NK-92 treated with Interleukin-12 subunit alpha and Interleukin-12 subunit beta, amount 100 ng/mL, for 24 hours (cell line): ENCODE measurements at places on chromosomes 5 and 9.

DNA sequence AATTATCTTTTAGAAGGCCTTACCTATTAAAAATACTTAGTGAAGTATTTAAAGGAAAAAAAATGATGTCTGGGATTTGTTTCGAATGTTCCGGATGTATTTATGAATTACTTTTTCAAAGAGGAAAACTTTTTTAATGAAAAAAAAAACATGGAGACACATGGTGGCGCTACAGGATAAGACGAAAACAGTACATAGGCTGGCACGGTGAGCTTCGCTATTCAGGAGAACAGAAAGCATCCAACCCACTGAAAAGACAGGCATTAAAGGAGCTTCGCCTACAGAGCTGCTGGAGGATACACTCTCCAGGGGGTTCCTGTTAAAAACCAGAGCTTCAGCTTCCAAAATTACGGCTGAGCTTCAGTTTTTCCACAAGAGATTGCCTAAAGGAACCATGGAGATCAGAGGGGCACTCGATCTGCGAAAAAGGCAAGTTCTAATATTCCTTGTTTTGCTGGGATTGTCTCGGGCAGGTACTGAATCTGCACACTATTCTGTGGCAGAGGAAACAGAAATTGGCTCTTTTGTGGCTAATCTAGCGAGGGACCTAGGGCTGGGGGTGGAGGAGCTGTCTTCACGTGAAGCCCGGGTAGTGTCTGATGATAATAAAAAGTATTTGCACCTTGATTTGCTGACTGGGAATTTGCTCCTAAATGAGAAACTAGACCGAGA lies at the start of gene PCDHB14:
TSS of gene PCDHB14 (plus strand) at position 232 of the 672 bp plus-strand sequence. CDS start at position 395, 163 bp downstream.
- no peak for DNase-seq

DNA sequence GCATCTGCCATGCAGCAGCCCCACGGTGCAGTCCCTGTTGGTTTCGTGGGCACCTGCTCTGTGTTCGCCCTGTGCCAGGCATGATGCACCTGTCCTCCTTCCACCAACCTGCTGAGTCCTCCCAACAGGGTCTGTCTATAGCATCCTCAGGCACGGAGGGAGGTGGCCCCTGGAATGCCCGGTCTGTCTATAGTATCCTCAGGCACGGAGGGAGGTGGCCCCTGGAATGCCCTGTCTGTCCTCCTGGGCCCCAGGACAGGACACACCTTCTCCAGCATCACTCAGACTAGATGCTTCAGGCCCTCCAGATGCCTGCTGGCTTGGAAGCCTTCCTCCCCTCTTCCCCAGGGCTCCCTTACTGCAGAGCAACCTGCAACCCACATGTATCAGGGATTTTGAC lies 9.9 kb upstream of the PHYHD1 start:
- no peak for DNase-seq

GRCh38 chr9:112496074-112496722 lies 9.6 kb downstream of the KIAA1958 start:
- no peak for DNase-seq

- no peak for DNase-seq
These were observed 8.3 kb downstream of the NFIL3 start for GRCh38 chr9:91415290-91415689.

DNA sequence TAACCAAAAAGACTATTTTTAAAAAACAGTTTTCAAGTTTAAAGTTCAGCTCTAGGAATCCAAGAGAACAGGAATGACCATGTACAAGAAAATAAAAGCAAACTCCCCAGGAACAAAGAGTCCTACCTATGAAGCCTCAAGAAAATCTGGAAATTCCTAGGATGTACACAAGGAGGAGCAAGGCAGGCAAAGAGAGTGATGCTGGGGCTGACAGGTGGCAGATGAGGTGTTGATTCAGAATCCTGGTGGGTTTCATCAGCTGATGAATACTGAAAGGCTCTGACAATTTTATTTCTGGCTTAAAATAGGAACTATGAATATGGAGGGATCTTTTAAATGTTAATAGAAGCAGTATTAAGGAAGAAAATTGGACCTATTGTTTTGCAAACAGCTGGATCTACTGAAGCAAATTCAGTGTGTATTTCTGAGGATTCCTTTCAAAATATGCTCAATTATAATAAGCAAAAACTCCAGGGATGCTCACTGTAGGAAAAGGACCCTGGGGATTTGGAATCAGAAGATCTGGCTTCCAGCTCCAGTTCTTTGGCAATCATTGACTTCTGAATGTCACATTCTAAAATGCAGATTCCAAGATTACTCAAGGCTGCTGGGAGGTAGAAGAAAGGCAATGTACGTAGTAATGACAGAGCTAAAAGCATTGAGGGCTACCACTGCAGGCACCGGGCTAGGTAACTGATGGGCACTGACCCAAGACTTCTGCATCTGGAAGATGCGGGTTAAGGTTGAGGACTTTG lies 28.0 kb upstream of the SH3RF2 start:
- DNase-seq, result no peak

DNA sequence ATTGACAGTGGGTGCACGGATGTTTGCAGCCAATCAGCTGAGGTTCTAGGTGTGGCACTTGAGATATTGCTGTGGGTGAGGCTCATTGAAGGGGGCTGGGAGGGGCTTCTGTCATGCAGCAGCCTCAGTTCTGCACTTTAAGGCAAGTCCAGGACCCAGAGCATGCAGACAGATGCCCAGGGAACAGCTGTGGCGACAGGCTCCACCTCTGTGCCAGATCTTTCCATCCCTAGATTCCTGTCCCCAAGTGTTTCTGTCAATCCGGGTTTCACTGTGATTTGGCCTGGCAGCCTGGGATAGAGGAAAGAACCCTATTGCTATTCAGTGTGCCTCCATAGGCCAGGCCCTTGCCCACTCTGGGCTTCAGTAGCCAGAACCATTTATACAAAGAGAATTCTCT lies 20.8 kb upstream of the CERCAM start:
- DNase-seq, result no peak

DNA sequence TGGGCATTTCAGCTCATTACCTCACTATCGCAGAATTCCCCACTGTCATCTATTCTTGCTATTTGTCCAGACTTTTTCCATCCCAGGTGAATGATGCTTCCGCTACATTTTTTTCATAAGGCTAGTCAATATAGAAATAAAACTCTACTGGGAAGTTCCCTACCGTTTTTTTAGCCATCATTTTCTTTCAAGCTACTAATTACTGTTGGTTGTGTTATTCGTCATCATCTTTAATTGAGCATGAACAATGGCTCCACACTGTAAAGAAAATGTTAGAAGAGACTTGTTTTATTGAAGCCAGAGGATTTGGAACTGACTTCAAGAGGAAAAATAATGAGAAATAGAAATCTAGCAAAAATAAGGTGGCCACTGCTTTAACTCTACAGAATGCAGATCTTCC lies 265.0 kb downstream of the ZNF608 start:
- no peak for DNase-seq

- DNase-seq, result no peak
These were observed 96.5 kb downstream of the EFNA5 start for GRCh38 chr5:107574287-107574686.

GRCh38 chr5:146825033-146825432 lies 53.5 kb downstream of the PPP2R2B start:
- DNase-seq, result no peak

- DNase-seq, result no peak
These were observed 26.8 kb downstream of the ACTBL2 start for GRCh38 chr5:57455511-57456455.

DNA sequence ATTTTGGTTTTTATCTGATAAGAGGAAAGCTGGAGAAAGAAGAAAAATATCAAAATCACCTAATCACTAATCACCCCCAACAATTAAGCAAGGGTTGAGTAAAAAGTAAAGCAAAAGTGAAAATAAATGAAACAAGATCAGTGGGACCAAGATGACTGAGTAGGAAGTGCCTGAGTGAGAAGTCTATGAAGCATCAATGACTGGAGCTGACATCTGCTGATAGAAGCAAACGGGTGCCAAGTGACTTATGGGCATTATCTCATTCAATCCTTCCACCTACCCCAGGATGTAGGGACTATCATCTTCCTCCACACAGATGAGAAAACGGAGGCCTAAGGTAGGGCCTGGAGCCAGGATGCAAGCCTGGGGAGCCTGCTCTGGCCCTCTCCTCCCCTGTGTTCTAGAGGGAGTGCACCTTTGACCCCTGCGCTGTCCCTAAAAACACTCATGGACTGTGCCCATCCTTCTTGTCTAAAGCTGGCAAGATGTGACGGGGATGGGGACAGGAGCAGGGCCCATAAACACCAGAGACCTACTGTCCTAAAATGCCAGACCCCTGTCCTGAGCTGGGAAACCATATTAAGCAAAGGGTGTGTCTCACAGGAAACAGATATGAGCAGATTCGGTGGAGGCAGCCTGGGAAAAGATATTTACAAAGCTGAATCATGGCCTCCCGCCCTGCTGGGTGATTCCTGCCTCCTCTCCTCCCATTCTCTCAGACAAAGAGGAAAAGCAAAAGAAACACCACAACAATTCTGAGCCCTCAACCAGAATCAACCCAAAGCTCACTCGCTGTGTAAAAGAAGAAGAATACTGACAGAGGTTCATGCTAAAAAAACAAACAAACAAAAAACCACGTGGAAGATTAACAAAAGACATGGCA lies 116.0 kb downstream of the AUH start:
- DNase-seq, result no peak

DNA sequence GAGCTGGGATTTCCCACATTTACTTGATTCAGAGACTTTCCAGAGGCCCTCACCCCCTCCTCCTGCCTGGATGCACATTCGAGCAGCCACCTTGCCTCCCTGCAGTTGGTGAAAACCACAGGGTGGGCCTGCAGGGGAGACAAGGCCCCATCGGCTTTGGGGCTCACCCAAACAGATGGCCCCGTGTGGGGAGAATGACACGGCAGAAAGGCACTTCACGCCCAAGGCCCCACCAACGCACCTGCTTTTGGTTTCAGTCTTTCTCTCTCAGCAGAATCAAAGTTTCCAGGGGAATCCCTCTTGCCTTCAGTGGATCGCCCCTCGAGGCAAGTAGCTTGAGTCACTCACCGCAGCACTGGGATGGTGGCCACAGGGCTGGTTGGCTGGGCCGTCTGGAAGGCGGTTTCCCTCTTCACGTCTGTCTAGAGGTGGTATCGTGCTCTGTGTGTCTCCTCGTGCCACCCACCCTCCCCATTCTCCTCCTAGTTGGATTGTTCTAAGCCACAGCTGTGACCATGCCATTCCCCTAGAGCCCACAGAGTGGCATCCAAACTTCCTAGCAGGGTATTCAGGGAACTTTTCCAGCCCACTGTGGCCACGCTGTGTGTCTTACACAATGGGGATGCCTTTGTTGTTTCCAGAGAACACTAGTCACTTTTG lies 31.8 kb downstream of the SEC61B start:
- no peak for DNase-seq

DNA sequence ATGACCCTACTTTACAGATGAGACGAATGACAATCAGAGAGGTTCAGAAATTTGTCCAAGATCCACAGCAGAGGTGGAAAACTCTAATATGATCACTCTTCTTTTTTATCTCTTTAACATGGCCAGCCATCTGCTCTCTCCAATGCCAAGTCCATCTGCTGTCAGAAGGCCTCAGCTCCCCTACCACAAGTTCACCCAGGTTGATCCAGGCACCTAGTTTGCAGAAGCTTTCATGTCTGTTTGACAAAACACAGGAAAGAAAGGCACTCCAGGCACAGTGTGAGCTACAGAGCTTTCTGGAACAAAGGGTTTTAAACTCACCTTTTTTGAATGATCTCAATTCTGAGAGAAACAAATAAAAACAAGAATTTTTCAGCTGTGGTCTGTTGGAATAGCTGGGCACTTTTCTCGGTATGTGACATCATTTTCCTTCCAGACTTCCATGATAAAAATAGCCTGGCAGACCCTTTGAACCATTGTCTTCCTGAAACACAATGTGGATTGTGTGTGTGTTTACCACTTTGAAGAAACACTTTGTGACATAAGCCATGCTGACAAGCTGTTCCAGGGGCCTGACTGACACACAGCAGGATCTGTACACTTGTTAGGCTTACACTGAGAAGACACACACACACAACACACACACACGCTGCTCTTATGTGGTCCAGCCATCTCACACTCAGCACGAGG lies 214.3 kb downstream of the AGTPBP1 start:
- no peak for DNase-seq

DNA sequence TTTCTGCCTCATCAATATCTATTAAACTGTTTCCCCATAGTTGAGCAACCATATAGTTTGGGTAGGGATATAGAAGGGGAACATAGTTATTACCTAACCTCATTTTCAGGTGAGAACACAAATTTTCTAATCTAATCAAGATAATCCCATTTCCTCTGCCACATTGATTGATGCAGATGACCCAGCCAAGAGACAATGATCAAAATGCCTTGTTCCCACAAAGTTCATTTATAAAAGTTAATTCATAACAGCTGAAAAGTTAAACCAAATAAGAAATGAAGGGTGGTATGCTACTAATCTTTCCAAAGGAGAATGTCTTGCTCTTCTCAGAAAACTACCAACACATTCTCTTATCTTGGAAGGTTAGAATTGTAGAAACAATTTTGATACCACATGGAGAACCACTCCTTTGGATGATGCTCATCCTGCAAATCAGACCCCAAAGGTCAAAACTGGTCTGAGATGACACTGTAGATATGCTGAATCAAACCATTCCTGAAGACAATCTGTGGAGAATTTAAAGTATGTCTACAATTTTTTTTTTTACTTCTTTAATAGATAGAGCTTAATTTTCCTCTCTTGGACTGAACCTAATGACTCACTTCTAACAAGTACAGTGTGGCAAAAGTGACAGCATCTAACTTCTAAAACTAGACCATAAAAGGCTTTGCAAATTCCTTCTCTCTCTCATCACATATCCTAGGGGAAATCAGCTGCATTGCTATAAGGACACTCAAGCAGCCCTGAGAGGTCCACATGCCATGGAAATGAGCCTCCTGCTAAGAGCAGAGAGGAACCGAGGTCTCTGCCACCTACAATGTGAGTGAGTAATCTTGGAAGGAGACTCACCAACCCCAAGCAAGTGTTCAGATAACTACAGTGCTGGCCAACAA lies 586.7 kb upstream of the TUSC1 start:
- DNase-seq, result no peak

GRCh38 chr5:1876660-1877064 lies 6.1 kb downstream of the IRX4 start:
- DNase-seq, result no peak

DNA sequence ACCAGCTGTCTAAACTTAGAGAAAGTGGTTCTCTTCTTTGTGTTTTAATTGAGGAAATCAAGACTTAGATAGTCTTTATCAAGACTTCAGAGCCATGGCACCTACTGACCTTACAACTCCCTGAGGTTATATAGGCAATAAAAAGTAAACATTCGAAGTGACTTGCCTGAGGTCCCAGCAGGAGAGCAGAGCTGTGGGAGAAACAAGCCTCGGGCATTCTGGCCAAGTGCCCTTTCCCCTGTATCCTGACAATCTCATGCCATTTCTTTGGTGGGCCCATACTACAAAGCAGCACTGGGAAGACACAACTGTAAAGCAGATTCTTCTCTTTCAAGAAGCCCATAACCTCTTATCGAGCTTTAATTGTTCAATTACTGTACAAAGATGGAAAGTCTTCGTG lies 23.1 kb downstream of the FREM1 start:
- no peak for DNase-seq

DNA sequence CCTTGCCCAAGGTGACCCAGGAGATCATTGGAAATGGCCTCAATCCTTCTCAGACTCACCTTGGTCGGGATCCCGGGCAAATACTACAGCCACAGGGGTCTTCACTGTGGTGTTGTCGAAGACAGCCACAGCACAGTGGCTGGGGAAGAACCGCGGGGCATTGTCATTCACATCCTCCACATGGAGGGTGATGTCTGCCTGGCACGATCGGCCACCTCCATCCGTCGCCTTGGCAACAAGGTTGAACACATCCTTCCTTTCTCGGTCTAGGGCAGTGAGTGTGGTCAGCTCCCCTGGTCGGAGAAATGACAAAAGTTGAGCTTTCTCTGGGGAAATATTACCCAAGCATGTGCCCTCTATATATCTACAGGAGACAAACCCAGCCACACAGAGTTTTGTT lies 56.8 kb downstream of the FAT2 start:
- no peak for DNase-seq
